ENCODE measurements at places on chromosomes 3 and 15. TPM values are rescaled to one million over a fixed set of nuclear protein-coding genes. Genes with fewer than 3 reads are reported as not detected.

DNA sequence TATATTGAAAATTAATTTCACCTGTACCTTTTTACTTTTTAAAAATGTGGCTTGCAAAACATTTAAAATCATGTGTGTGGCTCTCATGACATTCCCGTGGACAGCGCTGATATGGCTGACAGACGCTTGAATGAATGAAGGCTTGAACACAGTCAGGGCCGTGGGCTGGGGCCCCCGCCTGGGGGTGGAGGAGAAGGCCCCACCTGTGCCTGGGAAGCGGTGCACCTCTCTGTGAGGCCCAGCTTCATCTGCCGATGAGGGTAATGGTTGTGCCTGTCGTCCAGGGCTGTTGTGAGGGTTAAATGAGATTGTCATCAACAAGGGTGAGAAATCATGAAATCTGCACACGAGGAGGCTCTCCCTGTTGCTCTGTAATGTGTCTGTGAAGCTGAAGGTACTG lies 85.9 kb upstream of the PRR23E start:
- no peaks in the 10 kb centered on the region for H3K4me1 ChIP-seq
- H3K4me3 ChIP-seq: no peak overlapping the region
- no peaks in the 10 kb centered on the region for H3K27me3 ChIP-seq
- DNase-seq: no peak
- H3K36me3 ChIP-seq: no peaks in the 10 kb centered on the region

DNA sequence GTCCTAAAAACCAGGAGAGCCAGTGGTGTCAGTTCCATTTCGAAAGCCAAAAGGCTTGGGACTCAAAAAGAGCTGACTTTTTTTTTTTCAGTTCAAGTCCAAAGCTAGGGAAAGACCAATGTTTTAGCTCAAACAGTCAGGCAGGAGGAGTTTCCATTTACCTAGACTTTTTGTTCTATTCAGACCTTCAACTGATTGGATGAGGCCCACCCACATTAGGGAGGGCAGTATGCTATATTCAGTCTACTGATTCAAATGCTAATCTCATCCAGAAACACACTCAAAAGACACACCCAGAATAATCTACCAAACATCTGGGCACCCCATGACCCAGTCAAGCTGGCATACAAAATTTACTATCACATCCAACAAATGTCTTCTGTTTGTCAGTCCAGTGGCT lies 374.0 kb downstream of the KCNH8 start:
- no peaks in the 10 kb centered on the region for H3K4me1 ChIP-seq
- H3K4me3 ChIP-seq: no peak overlapping the region
- H3K36me3 ChIP-seq: no peaks in the 10 kb centered on the region
- H3K27ac ChIP-seq: no peak overlapping the region

DNA sequence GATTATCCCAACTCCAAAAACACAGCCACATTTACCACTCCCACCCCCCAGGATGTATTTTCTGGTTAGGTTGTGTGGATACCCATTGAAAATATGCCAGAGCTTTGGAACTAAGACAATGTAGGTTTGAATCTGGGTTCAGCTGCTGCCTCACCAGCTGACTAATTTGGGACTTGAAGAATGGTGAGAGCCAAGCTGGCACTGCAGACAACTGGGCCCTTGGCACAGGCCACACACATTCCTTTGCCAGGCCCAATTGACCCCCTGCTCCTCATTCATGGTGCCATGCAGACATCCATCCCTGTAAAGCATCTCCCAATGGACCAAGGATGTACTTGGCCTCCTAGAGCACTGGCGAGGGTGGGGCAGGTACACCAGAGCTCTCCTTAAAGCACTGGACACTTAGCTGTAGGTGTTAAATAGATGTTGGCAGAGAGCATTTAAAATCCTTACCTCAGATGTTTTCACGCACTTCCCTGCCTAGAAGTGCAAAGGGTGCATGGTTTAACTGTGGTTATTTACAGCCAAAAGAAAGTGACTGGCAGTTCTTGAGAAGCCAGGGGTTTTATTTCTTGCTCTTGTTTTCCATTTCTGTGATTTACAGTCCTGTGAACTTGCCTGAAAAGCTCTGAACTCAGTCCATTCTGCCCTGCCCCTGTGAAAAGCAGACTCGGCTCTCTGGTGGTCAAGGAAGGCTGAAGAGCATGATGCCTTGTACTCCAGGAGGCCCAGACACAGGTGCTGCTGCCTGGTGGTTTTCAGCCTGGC lies 138.5 kb downstream of the CLSTN2 start:
- no peak overlapping the region for H3K27ac ChIP-seq
- DNase-seq: no peak
- no peaks in the 10 kb centered on the region for H3K4me1 ChIP-seq
- H3K36me3 ChIP-seq: no peaks in the 10 kb centered on the region
- H3K27me3 ChIP-seq: no peaks in the 10 kb centered on the region

DNA sequence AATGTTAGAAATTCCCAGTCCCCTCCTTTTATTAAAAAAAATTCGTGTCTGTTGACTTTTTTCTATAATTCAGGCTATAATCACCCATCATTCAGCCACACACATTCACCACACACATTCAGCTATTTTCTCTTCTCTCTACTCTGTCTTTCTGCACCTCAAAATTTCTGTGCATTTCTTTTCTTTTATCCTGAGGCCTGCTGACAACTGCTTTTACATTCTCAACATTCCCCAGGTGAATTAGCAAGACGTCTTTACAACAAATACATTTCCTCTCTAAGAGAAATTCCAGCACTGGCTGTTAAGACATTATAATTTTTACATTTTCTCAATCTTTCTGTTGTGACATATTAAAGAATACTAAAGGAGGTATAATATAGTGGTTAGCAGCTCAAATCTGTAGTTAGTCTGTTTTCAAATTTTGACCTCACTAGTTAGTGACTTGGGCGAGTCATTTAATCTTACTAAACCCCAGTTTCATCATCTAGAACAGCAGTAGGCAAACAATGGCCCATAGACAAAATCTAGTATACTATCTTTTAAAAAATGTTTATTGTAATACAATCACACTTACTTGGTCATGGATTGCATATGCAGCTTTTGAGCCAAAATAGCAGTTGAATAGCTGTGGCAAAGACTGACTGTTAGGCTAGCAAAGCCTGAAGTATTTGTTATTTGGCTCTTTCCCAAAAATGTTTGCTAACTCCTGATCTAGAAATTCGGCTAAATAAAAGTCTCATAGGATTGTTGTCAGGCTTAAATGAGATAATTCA lies 350.7 kb downstream of the NSUN3 start:
- no peak for DNase-seq
- H3K4me3 ChIP-seq: no peak overlapping the region
- no peaks in the 10 kb centered on the region for H3K4me1 ChIP-seq

DNA sequence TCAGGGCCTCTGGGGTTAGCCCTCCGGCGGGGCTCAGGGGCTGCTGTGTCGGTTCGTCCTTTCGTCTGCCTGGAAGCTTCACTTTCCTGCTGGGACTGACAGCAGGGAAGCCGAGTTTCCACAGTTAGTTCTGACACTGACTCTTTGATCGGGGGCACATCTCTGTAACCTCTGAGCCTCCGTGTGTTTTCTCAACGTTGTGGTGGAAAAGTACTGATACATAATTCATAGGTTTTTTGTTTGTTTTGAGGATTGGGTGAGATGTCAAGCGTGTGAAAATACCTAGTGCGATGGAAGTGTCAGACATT lies 481 bp downstream of the AP4E1 start:
- H3K27ac ChIP-seq: peak overlapping the region; percentile 7
- H3K27me3 ChIP-seq: no peaks in the 10 kb centered on the region
- no peak for DNase-seq
- H3K4me1 ChIP-seq: no peaks in the 10 kb centered on the region

DNA sequence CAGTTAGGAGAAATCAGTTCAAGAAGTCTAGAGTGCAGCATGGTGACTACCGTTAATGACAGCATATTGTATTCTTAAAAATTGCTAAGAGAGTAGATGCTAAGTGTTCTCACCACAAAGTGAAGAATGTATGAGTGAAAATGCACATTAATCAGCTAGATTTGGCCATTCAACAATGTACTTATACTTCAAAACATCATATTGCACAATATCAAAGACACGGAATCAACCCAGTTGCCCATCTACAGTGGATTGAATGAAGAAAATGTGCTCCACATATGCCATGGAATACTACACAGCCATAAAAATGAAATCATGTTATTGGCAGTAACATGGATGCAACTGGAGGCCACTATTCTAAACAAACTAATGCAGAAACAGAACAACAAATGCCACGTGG lies 119.9 kb upstream of the NDN start:
- H3K27ac ChIP-seq: no peak overlapping the region
- H3K27me3 ChIP-seq: no peaks in the 10 kb centered on the region

DNA sequence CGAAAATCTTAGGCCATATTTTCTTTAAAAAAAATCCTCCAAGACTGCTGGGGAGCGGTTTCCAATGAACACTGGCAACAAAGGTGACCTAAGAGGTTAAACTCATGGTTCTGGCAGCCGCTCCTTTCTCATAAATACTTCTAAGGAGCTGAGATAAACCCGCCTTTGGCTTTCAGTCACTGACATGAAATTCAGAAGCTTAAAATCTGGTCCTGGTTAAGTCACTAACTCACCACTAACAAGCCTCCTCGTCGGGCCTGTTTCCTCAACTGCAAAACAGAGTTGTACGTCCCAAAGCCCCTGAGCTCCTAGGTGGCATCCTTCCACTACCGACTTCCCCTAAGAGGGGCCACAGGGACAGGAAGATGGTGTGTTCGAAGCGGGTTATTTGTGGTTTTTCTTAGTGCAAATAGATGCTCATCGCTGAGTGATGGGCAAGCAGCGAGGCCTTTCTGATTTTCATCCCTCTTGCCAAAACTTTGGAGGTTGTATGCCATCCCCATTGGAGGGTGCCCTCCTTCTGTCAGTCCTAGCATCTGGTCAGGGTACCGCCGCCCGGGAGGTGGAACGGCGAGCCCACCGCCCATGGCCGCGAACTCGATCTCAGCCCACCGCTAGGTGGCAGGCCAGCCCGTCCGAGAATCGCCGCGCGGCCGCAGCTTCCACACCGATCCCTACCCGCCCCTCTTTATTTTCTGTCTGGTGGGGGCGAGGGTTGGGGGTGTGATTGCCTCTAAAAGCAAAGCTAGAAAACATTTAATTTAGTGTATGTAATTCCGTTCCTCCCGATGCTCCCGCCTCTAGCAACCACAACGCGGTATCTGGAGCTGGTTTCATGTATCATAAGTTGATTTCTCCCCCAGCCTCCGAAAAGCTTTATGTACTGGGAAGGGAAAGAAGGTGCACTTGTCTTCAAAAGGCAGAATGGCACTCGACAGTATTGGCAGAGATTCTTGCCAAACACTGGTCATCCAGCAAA lies 4.6 kb downstream of the BCL6 start:
- H3K27me3 ChIP-seq: no peaks in the 10 kb centered on the region
- H3K36me3 ChIP-seq: no peaks in the 10 kb centered on the region
- peak overlapping the region; percentile 83 for H3K4me3 ChIP-seq
- DNase-seq: peak; percentile 86
- peaks cover 11% of the 10 kb centered on the region for H3K4me1 ChIP-seq
- peak overlapping the region; percentile 94 for H3K27ac ChIP-seq

DNA sequence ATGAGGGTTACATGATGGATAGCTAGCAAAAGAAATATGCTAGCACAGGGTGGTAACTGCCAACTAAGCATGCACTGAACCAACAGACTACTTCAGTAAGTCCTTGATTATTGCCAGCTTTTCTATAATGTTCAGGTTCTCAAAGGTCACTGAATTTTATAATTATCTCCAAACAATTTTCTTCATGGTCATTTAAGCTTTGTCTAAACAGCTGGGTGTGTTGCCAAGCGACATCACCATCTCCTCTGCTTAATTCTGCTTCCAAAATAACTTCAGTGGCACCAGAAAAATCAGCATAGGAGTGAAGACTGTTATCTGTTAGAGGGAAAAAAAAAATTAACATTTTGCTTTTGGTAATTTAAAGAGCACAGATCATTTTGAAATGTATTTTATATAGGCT lies 54.6 kb upstream of the TOP2B start:
- H3K4me3 ChIP-seq: no peak overlapping the region
- no peak overlapping the region for H3K27ac ChIP-seq
- H3K36me3 ChIP-seq: no peaks in the 10 kb centered on the region
- no peaks in the 10 kb centered on the region for H3K4me1 ChIP-seq

DNA sequence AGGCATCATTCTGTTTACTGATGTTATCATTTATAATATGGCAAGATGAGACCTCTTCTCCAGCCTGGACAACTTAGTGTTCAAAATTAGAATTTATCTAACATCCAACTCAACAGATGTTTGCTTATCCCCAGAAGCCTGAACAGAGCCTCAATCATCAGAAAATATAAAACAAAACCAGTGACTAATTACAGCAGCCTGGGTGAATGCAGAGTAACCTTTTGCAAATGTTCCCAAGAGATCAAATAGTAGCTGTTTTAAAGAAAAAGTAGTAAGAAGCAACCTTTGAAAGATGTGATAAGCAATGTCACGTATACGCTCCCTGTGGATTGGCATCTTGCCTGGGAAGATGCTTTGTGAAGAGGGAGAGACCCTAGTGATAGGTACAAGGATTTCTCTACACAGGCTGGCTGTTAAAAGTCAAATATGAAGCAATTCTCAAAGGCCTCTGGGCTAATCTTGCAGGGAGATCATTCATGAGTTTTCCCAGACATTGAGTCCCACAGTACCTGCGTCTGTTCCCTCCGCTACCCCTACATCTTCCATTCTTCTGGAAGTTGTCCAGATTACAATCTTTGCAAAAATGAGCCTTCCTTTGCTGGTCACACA lies 39.3 kb upstream of the PRICKLE2 start:
- no peaks in the 10 kb centered on the region for H3K4me1 ChIP-seq
- H3K4me3 ChIP-seq: no peak overlapping the region
- DNase-seq: no peak
- no peaks in the 10 kb centered on the region for H3K36me3 ChIP-seq

- no peaks in the 10 kb centered on the region for H3K27me3 ChIP-seq
- H3K27ac ChIP-seq: no peak overlapping the region
- no peak overlapping the region for H3K4me3 ChIP-seq
Observed at GRCh38 chr3:185517387-185518130, 18.7 kb upstream of the TMEM41A start.

DNA sequence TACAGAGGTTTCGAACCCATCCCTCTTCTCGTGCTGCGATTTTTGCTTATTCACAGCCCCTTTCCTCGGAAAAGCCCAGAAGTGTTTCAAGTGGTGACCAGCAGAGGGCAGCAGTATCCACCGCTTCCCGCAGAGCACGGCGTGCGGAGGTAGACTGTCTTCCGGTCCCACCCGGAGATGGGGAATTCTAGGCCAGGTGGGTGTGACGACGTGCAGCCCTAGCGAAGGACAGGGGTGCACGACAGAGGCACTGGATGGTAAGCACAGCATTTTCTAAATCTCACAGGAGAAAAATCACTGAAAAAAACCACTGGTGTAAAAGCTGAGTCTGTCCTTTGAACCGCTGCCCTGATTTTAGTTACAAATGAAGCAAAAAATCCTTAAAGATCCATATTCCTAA lies 7.4 kb upstream of the PSMD6 start:
- no peaks in the 10 kb centered on the region for H3K27me3 ChIP-seq
- H3K36me3 ChIP-seq: no peaks in the 10 kb centered on the region
- no peaks in the 10 kb centered on the region for H3K4me1 ChIP-seq
- no peak overlapping the region for H3K27ac ChIP-seq
- peak; percentile 86 for DNase-seq
- peak overlapping the region; percentile 60 for H3K4me3 ChIP-seq

- no peak overlapping the region for H3K4me3 ChIP-seq
- no peaks in the 10 kb centered on the region for H3K36me3 ChIP-seq
- no peak overlapping the region for H3K27ac ChIP-seq
Observed at GRCh38 chr3:102030661-102031060, 181.3 kb downstream of the NFKBIZ start.

The PP2D1 gene
- total RNA-seq: not detected

The DNASE1L3 gene
- 24.9 TPM for total RNA-seq

The HTR3E gene
- not detected for total RNA-seq

The ALG1L2 gene
- 0.82 TPM for total RNA-seq

The ZNF654 gene
- 16.0 TPM for total RNA-seq

The CCR8 gene
- total RNA-seq: 0.19 TPM
